Activated CD8-positive, alpha-beta memory T cell treated with anti-CD3 and anti-CD28 coated beads for 1 hour (primary cell): ENCODE measurements at places on chromosomes 4 and X.
A peak's percentile ranks its signal among the peaks of the same experiment; 100 is the strongest.

DNA sequence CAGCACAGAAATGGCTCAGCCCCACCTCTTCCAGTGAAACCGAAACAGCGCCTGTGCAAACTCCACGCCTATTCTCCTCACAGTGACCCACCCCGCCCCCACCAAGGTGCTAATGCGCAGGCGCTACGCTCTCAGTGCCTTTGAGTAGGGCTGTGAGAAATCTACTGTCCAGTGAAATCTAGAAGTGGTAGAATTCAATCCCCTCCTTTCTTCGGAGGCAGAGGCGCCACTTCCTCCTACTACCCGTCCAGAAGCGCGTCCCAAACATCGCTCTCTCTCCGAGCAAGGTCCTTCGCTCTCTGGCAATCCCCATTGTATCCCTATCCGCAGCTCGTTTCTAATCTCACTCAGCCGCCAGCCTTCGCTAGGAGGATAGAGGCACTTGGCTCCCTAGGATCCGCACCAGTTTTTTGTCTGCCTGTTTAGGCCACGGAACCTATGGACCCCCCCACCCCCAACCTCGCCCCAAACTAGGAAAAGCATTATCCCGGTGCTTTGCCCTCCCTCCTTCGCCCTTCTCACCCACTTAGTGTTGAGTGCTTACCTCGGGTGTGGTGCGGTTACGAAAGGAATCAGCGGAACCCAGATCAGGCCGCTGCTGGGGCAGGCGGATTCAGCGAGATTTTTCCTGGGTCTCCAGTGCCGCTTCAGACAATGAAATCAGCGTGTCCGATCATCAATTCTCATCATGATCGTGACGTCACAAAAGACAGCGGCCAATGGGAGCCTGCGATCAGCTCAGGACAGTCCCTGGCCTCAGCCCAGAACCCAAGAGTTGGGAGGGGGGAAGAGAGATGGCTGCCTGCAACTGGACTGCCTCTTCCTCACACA is at the start of gene HDX:
Gene HDX, minus strand, starts transcription at position 656 of the 831 bp plus-strand sequence. CDS start 27,056 bp downstream, outside the sequence.
- peak; percentile 32 for DNase-seq

DNA sequence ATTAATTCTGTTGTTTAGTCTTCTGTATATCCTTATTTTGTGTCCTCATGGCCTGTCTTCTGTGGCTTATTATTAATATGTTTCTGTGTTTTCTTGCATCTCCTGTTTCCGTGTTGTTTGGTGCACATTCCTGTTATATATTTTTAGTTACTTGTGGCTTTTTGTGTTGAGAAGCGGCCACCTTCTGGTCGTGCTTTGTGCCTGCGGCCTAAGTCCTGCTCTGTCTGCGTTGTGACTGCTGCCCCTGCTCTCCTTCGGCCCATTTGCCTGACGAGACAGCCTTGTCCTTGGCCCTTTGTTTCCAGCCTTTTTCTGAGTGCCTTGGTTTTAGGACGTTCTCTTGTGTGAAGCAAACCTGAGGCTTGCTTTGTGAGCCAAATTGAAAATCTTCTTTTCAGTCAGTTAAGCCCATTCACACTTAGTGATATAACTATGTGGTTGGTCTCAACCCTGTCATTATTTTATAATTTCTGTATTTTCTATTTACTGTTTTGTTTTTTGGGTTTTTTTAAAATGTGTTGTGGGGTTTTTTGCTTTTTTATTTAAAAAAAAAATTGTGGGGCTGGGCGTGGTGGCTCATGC is 43.8 kb downstream of the TNIP2 start:
- DNase-seq: no peak

- no peak for DNase-seq
Observed at GRCh38 chr4:177441061-177441802, 1.0 kb downstream of the AGA start.

DNA sequence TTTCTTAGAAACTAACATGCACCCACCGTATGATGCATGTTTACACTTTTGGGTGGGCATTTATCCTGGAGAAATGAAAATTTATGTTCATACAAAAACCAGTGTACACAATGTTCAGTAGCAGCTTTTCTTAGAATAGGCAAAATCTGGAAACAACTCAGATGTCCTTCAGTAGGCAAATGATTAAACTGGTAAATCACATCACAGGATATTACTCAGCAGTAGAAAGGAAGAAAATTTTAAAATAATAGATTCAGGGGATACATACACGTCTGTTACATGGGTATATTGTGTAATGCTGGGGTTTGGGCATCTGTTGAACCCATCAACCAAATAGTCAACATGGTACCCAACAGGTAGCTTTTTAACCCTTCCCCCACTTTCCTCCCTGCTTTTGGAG is 25.2 kb upstream of the HSPA4L start:
- DNase-seq: no peak

GRCh38 chr4:27928761-27929540 is 1068.3 kb downstream of the STIM2 start:
- DNase-seq: no peak

DNA sequence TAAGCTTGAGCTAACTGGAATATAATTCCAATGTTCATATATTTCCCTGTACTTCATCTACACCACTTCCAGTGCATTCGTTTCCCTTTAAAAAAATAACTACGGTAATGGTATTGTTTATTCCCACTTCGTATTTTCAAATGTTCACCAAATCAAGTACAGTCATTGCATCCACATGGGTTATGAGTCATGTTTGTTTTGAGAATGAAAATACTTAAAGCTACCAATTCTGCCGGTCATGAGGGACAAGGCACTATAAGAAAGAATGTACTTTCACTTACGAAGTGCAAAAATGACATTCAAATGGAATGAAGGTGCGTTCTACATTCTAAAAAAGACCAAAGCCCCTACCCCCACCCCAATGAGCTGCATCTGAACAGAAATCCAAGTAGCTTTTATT is 174.4 kb upstream of the FGF13 start:
- DNase-seq: no peak

GRCh38 chrX:12791257-12792228 is at the start of gene PRPS2:
PRPS2 (plus strand) TSS chrX:12791412; CDS start chrX:12791498, 86 bp downstream.
- DNase-seq: peak; percentile 28

GRCh38 chr4:89640620-89641366 is 196.2 kb downstream of the SNCA start:
- DNase-seq: no peak

GRCh38 chr4:55613621-55614020 is 21.6 kb upstream of the PDCL2 start:
- no peak for DNase-seq

DNA sequence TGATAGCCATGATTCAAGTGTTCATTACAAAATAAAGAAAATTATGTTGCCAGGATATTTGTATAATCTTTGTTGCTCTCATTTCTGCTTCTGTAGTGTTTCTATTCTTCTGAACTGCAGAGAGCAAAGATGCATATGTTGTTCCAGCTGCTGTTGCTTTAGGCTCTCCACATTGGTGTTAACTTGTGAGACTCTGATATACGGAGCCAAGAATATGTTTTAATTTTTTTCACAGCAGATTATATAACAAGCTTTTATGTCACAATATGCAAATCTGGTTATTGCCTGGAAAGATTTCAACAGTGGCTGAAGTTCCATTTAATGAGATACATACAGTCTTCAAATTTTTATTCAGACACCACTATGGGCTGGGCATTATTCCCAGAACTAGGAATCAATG is 655.0 kb downstream of the GRXCR1 start:
- no peak for DNase-seq

- no peak for DNase-seq
Observed at GRCh38 chr4:98448908-98449307, 187.7 kb downstream of the RAP1GDS1 start.

DNA sequence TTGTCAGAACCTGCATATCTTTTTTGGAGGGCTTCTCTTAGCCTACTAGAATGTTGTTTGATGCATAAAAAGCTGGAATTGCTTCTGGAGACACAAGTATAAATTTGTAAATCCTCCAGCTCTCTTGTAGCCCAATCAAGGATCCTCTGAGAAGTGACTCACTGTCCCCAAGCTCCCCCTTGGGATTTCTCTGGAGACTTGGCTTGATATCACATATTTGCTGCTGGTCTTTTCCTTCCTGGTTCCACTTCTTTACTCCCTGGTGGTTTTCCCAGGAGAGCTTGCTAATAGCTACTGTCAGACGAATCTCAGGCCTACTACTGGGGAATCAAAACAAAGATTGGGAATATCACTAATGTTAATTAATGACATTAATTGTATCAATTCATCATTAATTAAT is 173.1 kb downstream of the STK32B start:
- no peak for DNase-seq

DNA sequence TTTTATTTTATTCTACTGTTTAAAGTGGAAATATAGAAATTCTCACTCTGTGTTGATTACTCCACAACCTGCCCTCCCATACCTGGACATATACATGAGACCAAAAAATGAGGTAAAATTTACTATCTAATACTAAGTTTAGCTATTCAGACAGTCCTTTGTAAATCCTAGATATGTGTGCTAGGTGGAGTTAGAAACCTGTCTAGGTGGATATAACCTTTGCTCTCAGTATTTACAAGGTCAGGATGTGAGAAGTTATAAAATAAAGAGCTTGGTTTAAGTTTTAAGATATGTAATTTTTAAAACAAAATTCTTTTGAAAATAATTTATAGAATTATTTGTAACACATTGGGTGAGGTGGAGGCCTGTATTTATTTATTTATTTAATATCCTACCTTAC is 221.5 kb downstream of the PCDH7 start:
- no peak for DNase-seq

- DNase-seq: no peak
Observed at GRCh38 chr4:6699903-6700302, 6.2 kb downstream of the S100P start.

- no peak for DNase-seq
Observed at GRCh38 chr4:42361456-42361855, 35.8 kb upstream of the SHISA3 start.

DNA sequence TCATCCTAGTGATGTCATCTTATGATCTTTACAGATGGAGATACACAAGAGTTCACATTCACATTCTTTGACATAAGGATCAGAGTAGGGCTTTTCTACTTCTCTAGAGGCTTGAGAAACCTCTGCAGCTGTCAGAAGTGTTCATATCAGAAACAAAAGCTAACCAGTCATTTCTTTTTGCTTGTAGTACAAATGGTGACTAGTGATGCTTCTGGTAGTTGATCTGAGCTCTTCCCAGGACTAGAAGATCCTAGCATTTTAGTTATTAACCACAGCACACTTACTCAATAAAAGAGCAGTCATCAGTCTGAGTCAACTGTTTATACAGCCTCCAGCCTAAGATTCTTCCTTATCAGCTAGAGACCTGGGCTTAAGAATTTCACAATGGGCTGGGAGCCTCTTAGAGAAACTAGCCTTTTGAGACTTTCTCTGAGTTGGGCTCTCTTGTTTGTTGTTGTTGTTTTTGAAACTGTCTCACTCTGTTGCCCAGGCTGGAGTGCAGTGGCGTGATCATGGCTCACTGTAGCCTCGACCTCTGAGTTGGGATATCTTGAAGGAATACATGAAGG is 84.1 kb downstream of the TMEM164 start:
- no peak for DNase-seq

- no peak for DNase-seq
Observed at GRCh38 chrX:87045352-87045751, 472.2 kb upstream of the KLHL4 start.

GRCh38 chr4:16224264-16225166 is 1.8 kb downstream of the TAPT1 start:
- no peak for DNase-seq

DNA sequence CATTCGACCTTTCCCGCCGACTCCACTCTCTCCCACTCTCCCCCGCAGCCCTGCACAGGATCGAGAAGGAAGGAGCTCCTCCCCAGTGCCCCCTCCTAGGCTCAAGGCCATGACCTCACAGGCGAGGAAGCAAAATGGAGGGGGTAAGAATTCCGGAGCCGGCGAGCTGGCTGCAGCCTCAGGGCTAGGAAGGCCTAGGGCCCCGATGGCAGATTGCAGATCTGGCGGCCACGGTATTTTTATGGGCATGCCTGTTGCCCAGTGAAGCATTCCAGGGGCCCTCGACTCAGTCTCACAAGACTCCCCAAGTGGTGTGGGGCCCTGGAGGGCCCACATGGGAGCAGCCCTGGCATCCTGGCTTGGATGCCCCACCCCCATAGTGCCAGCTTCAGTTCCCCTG is 942 bp upstream of the L1CAM start:
- DNase-seq: no peak

- no peak for DNase-seq
Observed at GRCh38 chrX:1618689-1619088, 3.8 kb downstream of the ASMT start.

DNA sequence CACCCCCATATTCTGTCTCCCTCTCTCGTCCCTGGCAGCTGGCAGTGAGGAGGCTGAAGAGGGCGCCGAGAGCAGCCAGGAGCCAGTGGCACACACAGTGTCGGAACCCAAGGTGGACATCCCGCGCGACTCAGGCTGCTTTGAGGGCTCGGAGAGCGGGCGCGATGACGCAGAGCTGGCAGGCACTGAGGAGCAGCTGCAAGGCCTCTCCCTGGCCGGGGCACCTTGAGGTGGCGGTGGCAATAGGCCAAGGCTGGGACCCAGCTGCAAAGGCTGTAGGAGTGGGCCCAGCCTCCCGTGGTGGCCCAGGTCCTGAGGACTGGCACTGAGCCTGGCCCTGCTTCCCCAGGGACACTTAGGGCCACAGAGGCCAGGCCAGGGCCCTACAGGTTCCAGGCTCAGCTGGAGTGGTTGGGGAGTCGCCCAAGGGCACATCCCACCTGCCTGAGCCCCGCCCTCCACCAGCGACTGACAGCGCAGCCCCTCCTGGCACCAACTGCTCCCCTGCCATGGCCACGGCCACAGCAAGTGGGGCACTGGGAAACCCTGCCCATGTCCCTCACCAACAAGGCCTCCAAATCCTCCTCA is 13.9 kb downstream of the SASH3 start:
- no peak for DNase-seq

- DNase-seq: no peak
Observed at GRCh38 chr4:20428436-20429160, 176.9 kb downstream of the SLIT2 start.

DNA sequence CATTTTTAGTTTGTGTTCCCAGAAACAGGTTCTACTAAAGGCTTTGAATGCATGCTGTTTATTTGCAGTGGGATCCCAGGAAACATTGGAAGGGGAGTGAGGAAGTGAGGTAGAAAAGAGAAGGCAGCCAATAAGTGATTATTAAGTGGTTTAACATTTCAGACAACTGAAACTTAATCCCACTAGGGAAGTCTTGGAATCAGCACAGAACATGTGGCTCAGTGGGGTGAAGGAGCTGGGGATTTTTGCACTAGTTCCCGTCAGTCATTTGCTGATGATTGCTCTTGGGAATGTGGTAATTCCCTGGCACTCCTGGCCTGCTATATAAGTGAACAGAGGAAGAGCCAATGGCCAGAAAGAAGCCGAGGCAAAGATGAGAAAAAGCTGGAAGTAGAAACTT is 1053.0 kb upstream of the IGFBP7 start:
- no peak for DNase-seq

DNA sequence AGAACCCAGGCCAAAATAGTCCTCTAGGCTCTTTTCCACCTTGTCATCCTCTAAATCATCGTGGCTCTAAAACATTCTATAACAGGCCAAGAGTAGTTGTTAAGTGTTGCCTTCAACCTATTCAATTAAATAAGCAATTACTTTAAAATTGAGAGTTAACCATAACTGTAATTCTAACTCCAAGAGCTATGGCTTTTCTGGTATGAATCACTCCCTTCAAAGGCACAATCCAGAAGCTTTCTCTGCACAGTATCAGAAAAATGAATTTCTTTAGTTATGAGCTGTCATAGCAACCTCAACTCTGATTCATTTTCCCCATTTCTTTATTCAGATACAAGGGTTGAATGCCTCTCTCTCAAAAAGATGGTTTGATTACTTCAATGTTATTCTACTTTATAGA is 21.7 kb downstream of the INPP4B start:
- DNase-seq: no peak
